ENCODE measurements at places on chromosomes 12 and 14.

GRCh38 chr14:104536942-104537612 lies 42.5 kb upstream of the C14orf180 start:
- DNase-seq = peak; percentile 70

GRCh38 chr12:52145228-52146088 lies 46.4 kb downstream of the KRT80 start:
- no peak for DNase-seq

DNA sequence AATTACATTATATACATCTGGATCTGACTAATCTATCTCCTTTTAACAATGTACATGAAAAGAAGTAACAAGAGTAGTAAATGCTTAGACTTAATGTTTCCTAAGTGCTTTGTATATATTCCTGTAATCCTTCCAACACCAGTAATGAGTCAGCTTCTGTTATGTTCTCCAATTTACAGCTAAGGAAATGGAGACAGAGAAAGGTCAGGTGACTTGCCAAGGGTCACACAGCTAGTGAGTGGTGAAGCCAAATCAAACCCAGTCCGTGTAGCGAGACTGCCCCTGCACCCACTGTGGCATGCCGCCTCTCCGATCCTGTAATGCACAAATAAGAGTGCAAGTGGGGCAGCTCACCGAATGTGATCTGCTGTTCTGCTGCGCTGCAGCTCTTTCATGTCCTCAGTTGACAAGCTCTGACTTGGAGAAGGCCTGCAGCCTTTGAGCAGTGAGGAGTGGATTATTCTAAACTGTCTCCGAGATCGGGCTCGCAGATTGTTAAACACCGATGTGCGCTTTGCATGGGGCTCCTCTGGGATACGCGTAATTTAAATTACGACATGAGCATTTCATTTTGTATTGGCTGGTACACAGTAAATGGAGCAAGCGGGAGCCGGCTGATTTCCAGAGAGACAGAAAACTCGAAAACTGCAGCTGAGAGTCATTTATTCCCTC lies 65.1 kb upstream of the KTN1 start:
- DNase-seq = no peak

- no peak for DNase-seq
Observed at GRCh38 chr14:96861568-96862310, 64.6 kb downstream of the VRK1 start.

DNA sequence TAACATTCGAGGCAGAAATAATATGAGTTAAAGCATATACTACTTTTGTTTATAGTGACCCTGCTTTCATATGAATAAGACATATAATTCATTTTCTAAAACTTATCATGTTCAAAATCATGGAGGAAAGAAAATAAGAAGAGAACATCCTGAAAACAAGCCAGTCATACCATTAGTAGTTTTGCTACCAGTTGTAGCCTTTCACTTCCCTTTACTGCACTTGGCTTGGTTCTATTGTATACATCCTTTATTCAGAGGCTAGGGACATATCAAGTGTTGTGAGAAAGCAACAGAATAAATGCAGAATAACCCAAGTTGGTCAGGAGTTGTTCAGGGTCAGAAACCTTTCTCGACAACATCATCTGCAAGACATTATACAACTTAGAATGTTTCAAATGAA lies 598.7 kb downstream of the SOX5 start:
- DNase-seq = no peak

Measured in kidney glomerular epithelial cell (primary cell).